ENCODE measurements at places on chromosomes 12 and 14.
A peak's percentile ranks its signal among the peaks of the same experiment; 100 is the strongest.

- peaks cover 3% of the 10 kb centered on the region for H3K36me3 ChIP-seq
- peak overlapping the region; percentile 93 for H3K4me3 ChIP-seq
- peak; percentile 65 for DNase-seq
- H3K4me1 ChIP-seq, result peaks cover 27% of the 10 kb centered on the region
These were observed 3.5 kb downstream of the PTPN21 start for GRCh38 chr14:88551094-88551870.

- no peaks in the 10 kb centered on the region for H3K27me3 ChIP-seq
- no peak overlapping the region for H3K27ac ChIP-seq
- H3K4me3 ChIP-seq, result no peak overlapping the region
- DNase-seq, result no peak
These were observed 35.5 kb downstream of the BORCS5 start for GRCh38 chr12:12392413-12392812.

DNA sequence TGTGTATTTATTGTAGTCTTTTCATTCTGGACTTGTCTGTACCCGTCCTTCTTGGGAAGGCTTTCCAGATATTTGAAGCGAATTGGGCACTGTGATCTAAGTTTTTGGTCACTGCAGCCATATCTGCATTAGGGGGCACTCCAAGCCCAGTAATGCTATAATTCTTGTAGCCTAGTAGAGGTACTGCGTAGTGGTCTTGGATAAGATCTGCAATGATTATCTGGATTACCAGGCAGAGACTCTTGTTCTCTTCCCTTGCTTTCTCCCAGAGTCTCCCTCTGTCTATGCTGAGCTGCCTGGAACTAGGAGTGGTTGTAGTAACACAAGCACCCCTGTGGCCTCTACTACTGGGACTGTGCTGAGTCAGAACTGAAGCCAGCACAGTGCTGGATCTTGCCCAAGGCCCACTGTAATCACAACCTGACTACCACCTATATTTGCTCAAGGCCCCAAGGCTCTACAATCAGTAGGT is 30.0 kb downstream of the SLC38A2 start:
- H3K27me3 ChIP-seq, result peaks cover 5% of the 10 kb centered on the region
- H3K27ac ChIP-seq, result no peak overlapping the region
- H3K4me3 ChIP-seq, result no peak overlapping the region
- H3K4me1 ChIP-seq, result no peaks in the 10 kb centered on the region
- no peaks in the 10 kb centered on the region for H3K36me3 ChIP-seq

DNA sequence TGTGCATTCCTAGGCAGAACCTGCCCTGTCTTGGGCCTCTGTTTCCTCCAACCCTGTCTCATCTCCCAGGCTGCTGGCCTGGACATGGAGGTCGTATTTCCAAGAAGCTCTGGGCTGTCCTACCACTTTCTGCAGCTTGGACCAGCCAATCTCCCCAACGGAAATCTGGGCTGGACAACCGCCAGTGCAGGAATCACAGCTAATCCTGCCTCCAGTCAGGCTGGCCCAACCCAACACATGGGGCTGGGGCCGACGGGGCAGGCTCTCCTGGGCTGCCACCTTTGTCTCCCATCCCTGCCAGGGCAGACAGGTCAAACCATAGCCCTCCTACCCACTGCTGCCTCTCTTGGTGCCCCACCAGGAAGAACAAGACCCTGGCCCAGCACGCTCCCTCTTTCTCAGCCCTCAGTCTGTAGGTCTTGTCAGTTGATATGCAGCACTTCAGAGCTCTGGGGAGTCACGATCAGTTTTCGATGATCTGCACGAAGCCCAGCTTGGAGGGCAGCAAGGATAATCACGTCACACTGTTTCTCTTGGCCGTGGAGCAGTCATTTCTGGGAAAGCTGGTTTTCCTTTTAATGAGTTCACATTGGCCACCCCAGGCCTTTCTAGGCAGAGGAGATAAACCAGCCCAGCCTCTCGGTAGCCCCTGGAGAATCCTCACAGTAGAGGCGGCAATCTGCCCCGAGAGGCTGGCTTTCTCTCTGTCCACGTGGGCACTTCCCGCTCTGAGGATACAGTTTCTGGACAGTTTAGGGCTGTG is 195.2 kb upstream of the PRMT8 start:
- no peak for DNase-seq
- peaks cover 12% of the 10 kb centered on the region for H3K4me1 ChIP-seq
- peaks cover 18% of the 10 kb centered on the region for H3K27me3 ChIP-seq

All from neural crest cell (in vitro differentiated cells).